ENCODE measurements at places on chromosomes 12 and 14.

- no peak for DNase-seq
Observed at GRCh38 chr12:118981285-118982211, at the start of gene SRRM4. Gene SRRM4 (plus strand): TSS chr12:118981541. CDS start chr12:118981883, 342 bp downstream.

- no peak for DNase-seq
Observed at GRCh38 chr12:132049876-132050275, 94.2 kb downstream of the DDX51 start.

DNA sequence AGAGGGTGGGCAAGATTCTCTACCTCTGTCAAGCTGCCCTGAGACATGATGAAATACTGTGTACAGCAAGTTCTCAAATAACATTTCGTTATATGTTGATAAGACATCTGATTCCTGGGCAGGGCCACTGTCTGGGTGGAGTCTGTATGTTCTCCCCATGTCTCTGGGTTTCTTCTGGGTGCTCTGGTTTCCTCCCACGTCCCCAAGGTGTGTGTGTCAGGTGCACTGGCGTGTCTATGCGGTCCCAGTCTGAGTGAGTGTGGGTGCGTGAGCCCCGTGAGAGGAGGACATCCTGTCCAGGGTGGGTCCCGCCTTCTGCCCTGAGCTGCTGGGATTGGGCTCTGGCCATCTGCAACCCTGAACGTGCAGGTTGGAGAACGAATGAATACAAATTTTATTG lies 29.6 kb downstream of the KCTD10 start:
- no peak for DNase-seq

GRCh38 chr12:124399622-124400021 lies 104.7 kb downstream of the RFLNA start:
- DNase-seq, result no peak

GRCh38 chr12:11753826-11754225 lies 104.4 kb downstream of the ETV6 start:
- DNase-seq, result no peak

GRCh38 chr12:1605129-1606020 lies 11.0 kb upstream of the FBXL14 start:
- peak; percentile 78 for DNase-seq

GRCh38 chr12:96073346-96074330 lies 38.3 kb upstream of the LTA4H start:
- peak; percentile 32 for DNase-seq

DNA sequence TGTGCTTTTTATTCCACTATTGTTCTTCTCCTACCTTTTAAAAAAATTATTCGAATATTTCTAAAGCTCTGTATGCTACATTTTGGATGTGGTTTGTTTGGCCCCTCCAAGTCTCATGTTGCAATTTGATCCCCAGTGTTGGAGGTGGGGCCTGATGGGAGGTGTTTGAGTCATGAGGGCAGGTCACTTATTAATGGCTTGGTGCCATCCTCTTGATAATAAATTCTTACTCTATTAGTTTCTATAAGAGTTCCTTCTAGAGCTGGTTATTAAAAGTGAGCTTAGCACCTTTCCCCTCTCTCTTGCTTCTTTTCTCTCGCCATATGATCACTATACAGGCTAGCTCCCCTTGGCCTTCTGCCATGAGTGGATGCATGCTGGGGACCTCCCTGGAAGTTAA lies 445.6 kb upstream of the PDE3A start:
- no peak for DNase-seq

DNA sequence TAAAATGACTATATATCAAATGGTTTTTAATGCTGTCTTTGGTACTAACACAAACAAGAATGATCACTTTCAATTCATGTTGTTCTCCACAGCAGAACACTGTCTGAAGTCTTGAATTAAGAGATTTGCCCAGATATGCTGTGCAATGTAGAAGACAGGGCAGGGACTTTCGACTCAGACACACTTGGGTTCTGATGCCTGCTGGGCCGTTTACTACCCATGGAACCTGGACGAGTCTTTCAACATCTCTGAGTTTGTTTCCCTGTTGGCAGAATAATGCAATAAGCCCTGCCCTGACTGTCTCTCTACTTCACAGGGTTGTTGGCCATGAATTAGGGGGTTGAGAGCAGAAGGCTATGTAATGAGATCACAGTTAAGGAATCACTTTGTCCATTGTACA lies 162.6 kb upstream of the TMPO start:
- no peak for DNase-seq

DNA sequence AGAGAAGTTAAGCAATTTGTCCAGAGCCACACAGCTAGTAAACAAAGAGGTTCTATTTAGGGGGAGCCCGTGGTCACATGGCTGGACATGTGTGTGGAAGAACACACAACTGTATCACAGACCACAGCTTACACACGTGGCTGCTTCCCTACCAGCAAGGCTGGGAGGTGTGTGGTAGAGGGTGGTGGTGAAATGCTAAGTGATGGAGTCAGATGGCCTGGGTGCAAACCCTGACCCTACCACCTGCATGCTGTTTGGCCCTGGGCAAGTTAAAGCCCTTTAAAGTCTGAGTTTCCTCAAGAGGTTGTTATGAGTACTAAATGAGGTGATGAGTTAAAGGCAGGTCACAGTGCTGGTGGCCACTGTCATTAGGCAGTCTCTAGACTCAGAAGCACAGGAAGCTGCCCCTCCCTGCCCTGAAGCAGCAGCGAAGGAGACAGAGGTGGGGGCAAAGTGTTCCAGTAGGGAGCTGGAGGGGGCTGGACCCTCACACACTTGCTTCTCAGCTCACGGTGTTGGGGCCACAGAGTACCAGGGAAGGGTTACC lies 64.2 kb downstream of the ERH start:
- DNase-seq, result no peak

DNA sequence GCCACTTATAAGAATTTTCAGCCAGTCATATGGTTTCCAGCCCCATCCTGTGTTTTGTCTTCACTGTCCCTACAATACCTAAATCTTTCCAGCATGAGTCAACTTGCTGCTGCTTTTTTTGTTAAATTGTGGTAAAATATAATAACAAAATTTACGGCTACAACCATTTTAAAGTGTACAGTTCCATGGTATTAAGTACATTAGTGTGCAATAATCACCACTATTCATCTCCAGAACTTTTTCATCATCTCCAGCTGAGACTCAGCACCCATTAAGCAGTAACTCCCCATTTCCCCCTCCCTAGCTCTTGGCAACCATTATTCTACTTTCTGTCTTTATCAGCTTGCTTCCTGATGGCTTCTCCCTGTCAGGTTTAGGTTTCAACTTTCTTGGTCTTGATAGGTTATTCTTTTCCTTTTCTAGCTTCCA lies 39.1 kb downstream of the FRS2 start:
- no peak for DNase-seq

GRCh38 chr12:68368327-68368726 lies 36.2 kb upstream of the MDM1 start:
- DNase-seq, result peak; percentile 56

- no peak for DNase-seq
Observed at GRCh38 chr14:56149995-56150394, 31.8 kb downstream of the PELI2 start.

- DNase-seq, result no peak
Observed at GRCh38 chr12:85825746-85826145, 10.5 kb downstream of the RASSF9 start.

DNA sequence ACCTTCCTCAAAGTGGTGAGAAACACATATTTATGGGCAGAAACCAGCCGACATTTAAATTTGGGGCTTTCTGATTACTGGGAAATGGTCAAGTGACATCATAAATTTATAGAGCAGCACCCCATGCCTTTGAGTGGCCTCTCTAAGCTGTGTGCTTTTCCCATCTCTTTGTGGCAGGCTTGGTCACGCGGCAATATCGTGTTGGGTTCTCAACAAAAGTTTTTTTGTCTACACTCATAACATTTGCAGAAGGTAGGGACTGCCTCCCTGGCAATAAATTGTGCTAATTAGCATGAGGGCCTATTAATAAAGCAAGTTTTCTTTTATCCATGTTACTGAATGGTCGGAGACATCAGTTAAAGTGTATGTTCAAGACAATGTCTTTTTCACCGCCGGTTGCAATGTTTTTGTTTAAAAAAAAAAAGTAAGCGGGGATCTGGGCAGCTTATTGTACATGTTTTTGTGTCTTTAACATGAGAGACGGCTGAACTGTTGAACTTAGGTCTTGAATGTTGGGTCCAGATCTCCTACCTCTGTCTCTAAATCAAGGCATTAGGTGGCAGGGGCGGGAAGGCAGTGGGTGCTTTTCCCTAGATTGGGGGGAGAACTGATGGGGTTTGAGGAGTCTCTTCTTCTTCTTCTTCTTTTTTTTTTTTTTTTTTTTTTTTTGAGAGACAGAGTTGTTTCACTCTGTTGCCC lies 193.3 kb downstream of the PHETA1 start:
- peak; percentile 17 for DNase-seq

DNA sequence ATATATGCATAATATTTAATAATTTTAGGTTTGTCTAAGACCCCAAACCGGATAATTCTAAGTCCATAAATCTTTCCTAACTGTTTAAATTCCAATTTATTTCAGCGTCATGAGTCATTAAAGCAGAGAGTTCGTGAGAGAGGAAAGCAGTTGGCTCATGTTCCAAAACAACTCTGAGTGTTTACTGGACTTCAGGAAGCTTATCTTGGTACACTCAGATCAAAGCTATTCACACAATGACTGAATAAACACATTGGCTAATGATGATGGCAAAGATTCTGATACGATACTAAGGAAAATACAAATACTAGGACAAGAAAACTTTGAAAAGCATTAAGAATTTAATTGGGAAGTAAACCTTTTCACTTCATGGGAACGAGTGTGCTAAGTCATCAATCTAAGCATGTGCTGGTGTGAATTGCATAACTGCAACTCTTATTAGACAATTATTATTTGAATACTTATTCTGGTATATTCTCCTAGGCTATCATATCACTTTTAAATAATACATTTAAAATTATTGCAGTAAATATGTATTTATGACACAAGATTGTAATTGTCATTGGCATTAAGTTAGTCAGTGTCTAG lies 34.8 kb upstream of the CLEC14A start:
- no peak for DNase-seq

GRCh38 chr14:22848351-22849164 lies 12.2 kb downstream of the MMP14 start:
- DNase-seq, result no peak

DNA sequence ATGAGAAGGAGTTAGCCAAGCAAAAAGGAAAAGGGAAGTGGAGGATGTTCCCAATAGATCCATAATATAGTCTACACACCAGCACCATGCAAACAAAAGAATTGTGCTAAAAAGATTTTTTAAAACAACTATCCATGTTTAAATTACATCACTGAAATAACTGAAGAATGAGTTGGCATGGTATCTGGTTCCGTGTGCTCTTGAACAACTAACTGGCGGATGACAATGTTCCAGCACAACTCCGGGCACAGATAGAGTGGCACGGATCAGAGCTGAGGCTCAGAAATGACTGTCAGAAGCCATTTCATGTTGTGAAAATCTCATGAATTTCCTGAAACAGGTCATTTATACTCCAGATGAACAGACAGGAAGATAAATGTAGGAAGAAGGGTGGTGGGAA lies 153.1 kb downstream of the HMGA2 start:
- no peak for DNase-seq

GRCh38 chr12:42770261-42770660 lies 180.7 kb upstream of the PRICKLE1 start:
- no peak for DNase-seq

DNA sequence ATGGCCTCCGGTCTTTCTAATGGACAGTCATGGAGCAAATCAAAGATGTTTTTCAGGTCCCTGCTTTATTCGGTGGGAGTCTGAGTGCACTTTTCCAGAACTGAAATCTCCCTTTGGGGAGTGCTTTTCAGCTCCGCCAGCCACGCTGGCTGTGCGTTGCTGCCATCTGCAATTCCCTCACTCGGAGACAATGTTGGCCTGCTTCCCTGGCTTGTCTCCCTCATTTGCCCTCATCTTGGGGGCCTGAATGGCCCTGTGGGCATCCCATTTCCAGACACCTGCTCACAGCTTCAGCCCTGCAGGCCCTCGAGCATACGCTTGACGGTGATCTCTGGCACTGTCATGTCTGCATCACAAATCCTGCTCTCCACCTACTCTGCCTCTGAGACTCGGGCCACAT lies 103.8 kb downstream of the CCDC92 start:
- no peak for DNase-seq

- peak; percentile 8 for DNase-seq
Observed at GRCh38 chr14:100031506-100032281, 33.5 kb upstream of the EVL start.

DNA sequence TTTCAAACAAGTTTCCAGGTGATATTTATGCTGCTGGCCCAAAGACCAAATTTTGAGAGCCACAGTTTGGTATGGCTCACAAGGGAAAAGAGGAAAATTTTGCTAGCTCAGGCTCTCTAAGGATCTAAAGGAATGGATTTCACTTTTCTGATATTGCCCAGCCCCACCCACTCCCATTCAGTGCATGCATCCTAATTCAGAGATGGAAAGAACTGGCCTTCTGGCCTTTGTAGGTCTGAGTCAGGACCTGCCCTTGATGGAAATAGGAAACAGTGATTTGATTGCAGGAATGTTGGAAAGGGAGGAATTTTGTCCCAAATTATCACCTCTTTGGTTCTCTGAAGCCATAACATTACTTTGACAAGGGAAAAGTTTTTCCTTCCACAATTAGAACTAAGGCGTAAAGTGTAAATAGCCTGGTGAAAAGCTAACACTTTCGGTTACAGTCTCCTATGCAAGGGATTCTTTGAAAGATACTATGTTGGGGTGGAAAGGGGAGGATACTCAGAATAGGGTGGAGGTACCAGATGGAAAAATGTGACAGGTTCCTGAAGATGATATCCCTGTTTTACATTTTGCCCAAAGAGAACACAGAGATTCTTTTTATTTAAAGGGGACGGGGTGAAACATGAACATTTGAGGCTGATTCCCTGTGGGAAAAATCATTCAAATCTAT lies 11.1 kb downstream of the ZNF641 start:
- no peak for DNase-seq

- DNase-seq, result no peak
Observed at GRCh38 chr14:85811340-85811739, 281.4 kb downstream of the FLRT2 start.

- no peak for DNase-seq
Observed at GRCh38 chr14:90381011-90381786, 15.6 kb upstream of the CALM1 start.

DNA sequence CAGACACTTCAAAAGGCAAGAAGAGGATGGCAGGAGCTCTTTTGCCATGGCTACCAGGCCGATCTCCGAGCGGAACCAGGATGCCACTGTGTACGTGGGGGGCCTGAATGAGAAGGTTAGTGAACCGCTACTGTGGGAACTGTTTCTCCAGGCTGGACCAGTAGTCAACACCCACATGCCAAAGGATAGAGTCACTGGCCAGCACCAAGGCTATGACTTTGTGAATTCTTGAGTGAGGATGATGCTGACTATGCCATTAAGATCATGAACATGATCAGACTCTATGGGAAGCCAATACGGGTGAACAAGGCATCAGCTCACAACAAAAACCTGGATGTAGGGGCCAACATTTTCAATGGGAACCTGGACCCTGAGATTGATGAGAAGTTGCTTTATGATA lies 9.8 kb downstream of the GARIN2 start:
- DNase-seq, result no peak

DNA sequence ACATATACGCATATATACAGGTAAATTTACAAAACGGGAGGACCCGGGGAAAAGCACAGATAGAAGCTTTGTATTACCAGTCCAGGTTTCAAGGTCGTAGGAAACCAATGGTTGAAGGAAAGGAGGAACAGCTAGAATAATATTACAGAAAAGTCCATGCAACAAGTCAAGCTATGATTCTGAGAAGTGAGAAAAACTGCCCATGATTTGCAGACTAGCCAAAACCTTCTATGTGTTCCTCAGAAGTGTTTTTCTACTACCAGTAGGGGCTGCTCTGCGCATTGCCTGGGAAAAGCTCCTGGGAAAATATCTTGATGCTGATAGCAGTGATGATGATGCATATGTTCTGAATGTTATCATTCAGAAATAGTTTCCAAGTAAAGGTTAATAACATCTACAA lies 2.2 kb downstream of the PDZRN4 start:
- DNase-seq, result no peak

- DNase-seq, result peak; percentile 14
Observed at GRCh38 chr14:90093942-90094595, 32.3 kb downstream of the KCNK13 start.

Measured in HL-60 (cell line).